ENCODE measurements at places on chromosomes 1 and 21.

DNA sequence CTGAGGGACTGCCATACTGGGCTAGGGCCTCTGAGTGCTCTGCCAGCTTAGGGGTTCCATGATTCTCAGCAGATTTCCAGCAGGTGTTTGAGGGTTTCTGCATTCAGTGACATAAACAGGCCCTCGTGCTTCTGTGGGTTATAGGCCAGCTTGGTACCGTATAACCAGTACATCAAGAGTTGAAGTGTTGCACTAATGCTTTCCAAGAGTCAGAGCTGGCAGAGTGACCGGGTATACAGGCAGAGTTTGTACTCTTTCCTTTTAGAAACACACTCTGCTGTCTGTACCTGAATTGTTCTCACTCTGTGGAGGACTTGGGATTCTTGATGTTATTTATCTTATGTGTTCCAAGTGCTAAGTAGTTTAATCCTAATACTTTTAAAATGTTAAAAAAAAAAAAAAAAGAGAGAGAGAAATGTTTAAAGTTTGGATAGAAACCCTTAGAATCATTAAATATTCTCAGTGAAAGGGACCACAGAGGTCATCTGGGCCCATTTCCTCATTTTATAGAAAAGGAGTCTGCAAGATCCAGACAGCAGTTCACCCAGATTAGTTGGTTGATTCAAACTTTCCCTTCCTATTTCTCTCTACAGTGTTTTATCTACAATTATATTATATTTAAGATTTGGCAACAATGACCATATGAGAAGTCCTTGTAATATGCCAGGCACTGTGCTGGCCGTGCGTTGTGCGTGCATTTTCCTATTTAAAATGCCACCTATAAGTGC lies 325.8 kb downstream of the KIF26B start:
- H3K4me3 ChIP-seq: no peak overlapping the region
- H3K4me1 ChIP-seq: no peaks in the 10 kb centered on the region
- no peaks in the 10 kb centered on the region for H3K27me3 ChIP-seq
- no peak for DNase-seq
- H3K36me3 ChIP-seq: no peaks in the 10 kb centered on the region
- H3K27ac ChIP-seq: no peak overlapping the region

GRCh38 chr1:180814258-180814657 lies 98.4 kb upstream of the KIAA1614 start:
- no peak overlapping the region for H3K4me3 ChIP-seq
- peaks cover 8% of the 10 kb centered on the region for H3K36me3 ChIP-seq
- no peak overlapping the region for H3K27ac ChIP-seq
- no peaks in the 10 kb centered on the region for H3K4me1 ChIP-seq
- H3K27me3 ChIP-seq: no peaks in the 10 kb centered on the region

- H3K27me3 ChIP-seq: peaks cover 4% of the 10 kb centered on the region
- H3K4me1 ChIP-seq: no peaks in the 10 kb centered on the region
- no peak overlapping the region for H3K27ac ChIP-seq
- DNase-seq: no peak
- no peaks in the 10 kb centered on the region for H3K36me3 ChIP-seq
- H3K4me3 ChIP-seq: no peak overlapping the region
Measured at GRCh38 chr21:35732788-35733187, 327.5 kb downstream of the SETD4 start.

- H3K27ac ChIP-seq: no peak overlapping the region
- H3K4me1 ChIP-seq: peaks cover 38% of the 10 kb centered on the region
- H3K36me3 ChIP-seq: no peaks in the 10 kb centered on the region
- no peak overlapping the region for H3K4me3 ChIP-seq
- no peak for DNase-seq
Measured at GRCh38 chr1:41733725-41734124, 185.0 kb downstream of the HIVEP3 start.

GRCh38 chr1:165928075-165928731 lies 100.8 kb downstream of the UCK2 start:
- DNase-seq: peak; percentile 70
- no peaks in the 10 kb centered on the region for H3K4me1 ChIP-seq
- H3K27me3 ChIP-seq: no peaks in the 10 kb centered on the region
- no peak overlapping the region for H3K4me3 ChIP-seq
- H3K36me3 ChIP-seq: no peaks in the 10 kb centered on the region

GRCh38 chr1:184442260-184442659 lies 55.4 kb downstream of the C1orf21 start:
- no peak for DNase-seq
- H3K4me3 ChIP-seq: no peak overlapping the region
- no peaks in the 10 kb centered on the region for H3K27me3 ChIP-seq
- no peaks in the 10 kb centered on the region for H3K36me3 ChIP-seq
- H3K27ac ChIP-seq: no peak overlapping the region

GRCh38 chr1:238647877-238648276 lies 738.5 kb upstream of the CHRM3 start:
- H3K27me3 ChIP-seq: no peaks in the 10 kb centered on the region
- no peak for DNase-seq
- H3K4me1 ChIP-seq: no peaks in the 10 kb centered on the region

DNA sequence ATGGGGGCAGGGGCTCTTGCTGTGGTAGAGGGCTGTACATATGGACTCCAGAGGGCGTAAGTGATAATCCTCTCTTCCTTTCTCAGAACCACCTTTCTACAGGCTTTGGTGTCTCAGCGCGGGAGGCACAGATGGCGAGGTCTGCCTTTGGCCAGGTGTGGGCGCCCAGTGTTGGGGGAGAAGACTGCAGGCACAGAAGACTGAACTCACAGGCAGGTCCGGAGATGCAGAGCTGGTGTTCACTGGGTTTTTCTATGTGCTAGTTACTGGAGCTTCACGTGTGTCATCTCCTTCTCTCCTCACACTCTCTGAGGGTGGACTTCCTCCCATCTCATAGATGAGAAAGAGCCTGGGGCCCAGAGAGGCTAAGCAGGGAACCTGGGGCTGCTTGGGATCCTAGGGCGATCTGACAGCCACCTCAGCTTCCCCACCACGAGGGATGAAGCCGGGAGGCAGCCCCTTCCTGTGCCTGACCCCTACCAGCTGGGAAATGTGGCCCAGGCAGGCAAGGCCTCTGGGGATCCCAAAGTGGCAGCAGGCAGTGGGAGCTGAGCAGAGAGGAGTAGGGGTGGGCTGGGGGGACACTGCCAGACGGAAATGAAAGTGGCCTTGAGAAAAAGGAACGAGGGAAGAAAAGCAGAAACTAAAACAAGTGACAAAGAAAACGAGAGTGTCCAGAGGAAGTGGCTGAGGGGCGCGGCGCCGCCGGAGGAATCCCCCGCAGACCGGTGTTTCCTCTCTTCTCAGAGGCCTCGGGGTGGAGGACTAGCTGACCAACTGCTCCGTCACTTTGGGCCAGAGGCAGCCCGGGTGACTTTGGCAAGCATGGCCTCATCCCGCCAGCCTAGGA lies 191.6 kb downstream of the HIVEP3 start:
- no peaks in the 10 kb centered on the region for H3K36me3 ChIP-seq
- peaks cover 45% of the 10 kb centered on the region for H3K4me1 ChIP-seq
- H3K4me3 ChIP-seq: no peak overlapping the region
- no peaks in the 10 kb centered on the region for H3K27me3 ChIP-seq
- no peak for DNase-seq

GRCh38 chr1:213245260-213245910 lies 194.3 kb downstream of the RPS6KC1 start:
- H3K36me3 ChIP-seq: peaks cover 8% of the 10 kb centered on the region
- no peak overlapping the region for H3K27ac ChIP-seq
- no peak for DNase-seq
- no peak overlapping the region for H3K4me3 ChIP-seq
- no peaks in the 10 kb centered on the region for H3K27me3 ChIP-seq

DNA sequence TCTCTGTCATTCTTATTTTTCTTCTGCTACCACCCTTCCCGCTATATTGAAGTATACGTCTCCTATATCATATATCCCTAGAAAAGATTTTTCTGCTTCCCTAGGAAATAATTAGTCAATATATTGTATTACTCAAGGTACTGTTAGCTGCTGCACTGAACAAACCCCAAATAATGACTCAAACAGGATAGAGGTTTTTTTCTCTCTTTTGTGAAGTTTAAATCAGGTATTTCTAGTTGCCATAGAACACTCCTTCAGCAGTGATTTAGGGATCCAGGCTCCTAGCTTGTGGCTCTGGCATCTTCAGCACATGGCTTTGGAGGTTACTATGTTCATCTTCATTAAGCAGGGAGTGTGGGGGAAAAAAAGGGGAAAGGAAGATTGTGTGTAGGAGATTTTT lies 18.1 kb downstream of the SYT14 start:
- no peak overlapping the region for H3K4me3 ChIP-seq
- no peaks in the 10 kb centered on the region for H3K36me3 ChIP-seq
- no peak overlapping the region for H3K27ac ChIP-seq
- no peaks in the 10 kb centered on the region for H3K4me1 ChIP-seq
- no peak for DNase-seq
- no peaks in the 10 kb centered on the region for H3K27me3 ChIP-seq

DNA sequence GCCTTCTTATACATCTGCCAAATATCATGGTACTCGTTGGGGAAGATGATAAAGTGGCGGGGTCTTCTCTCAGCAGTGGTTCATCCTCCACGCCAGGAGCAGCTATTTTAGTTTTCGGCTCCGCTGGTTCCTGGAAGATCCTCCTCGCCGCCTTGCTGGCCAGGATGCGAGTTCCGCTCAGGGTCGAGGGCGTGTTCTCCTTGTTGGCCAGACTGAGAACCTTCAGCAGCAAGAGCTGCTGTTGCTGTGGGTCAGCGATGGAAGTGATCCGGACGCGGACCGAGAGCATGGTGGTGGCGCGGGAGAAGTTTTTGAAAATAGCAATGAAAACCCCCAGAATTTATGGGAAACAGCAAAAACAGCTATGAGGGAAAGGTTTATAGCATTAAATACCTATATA lies 11.4 kb upstream of the CFAP126 start:
- no peaks in the 10 kb centered on the region for H3K36me3 ChIP-seq
- no peak for DNase-seq
- no peaks in the 10 kb centered on the region for H3K4me1 ChIP-seq

DNA sequence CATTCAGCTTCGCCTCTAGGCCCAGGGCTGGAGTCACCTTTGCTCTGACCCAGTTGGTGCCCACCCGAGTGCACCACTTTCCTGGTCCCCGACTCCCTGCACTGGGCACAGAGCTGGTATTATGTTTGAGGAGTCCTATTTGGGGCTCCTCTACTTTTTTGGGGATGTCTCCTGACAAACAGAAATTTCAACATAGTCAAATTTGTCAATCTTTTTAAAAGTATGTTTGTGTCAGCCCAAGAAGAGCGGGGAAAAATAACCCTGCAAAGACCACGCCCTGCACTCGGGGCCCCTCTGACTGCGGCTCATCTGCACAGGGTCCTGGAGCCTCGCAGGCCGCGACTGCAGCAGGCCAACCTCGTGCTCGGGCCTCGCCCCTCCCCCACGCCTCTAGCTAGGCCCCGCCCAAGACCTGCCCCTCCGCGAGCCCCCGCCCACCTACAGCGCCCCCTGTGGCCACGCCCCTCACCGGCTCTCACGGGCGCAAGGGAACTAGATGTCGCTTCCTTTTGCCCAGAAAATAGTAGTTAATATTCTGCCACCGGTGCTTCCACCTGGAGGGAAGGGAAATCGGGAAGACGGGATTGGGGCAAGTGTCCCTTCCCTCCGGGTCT lies 11.4 kb downstream of the FAM229A start:
- peak overlapping the region; percentile 52 for H3K4me3 ChIP-seq
- peaks cover 52% of the 10 kb centered on the region for H3K4me1 ChIP-seq
- H3K36me3 ChIP-seq: no peaks in the 10 kb centered on the region

- no peak overlapping the region for H3K27ac ChIP-seq
- peaks cover 13% of the 10 kb centered on the region for H3K4me1 ChIP-seq
- H3K4me3 ChIP-seq: no peak overlapping the region
- no peaks in the 10 kb centered on the region for H3K36me3 ChIP-seq
Measured at GRCh38 chr21:38241029-38241740, 15.6 kb upstream of the KCNJ15 start.

GRCh38 chr1:12085643-12086260 lies 22.6 kb downstream of the TNFRSF8 start:
- no peak overlapping the region for H3K27ac ChIP-seq
- H3K27me3 ChIP-seq: no peaks in the 10 kb centered on the region
- peaks cover 47% of the 10 kb centered on the region for H3K4me1 ChIP-seq
- H3K4me3 ChIP-seq: no peak overlapping the region

GRCh38 chr1:67679691-67680090 lies 5.3 kb upstream of the GADD45A start:
- H3K4me1 ChIP-seq: peaks cover 14% of the 10 kb centered on the region
- no peak for DNase-seq
- H3K36me3 ChIP-seq: no peaks in the 10 kb centered on the region
- H3K27me3 ChIP-seq: no peaks in the 10 kb centered on the region
- no peak overlapping the region for H3K4me3 ChIP-seq

DNA sequence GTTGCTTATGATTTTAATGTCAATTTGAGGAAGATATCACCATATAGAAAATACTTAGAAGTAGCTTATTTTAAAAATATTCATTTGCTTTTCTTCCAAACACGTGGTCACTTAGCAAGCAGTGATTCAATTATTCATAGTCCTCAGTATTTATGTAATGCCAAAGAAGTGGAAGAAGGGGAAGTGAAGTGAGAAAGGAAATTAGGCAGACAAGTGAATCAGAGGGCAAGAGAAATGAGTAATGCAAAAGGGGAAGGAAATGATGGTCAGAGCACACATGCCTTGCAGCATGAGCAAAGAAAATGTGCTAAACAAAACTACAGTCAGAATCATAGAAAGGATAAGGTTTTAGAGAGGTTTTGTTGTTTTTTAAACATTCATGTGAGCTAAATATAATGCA lies 31.8 kb downstream of the SDCCAG8 start:
- H3K36me3 ChIP-seq: peaks cover 25% of the 10 kb centered on the region
- no peaks in the 10 kb centered on the region for H3K27me3 ChIP-seq
- no peak overlapping the region for H3K27ac ChIP-seq
- DNase-seq: peak; percentile 19
- H3K4me3 ChIP-seq: no peak overlapping the region

DNA sequence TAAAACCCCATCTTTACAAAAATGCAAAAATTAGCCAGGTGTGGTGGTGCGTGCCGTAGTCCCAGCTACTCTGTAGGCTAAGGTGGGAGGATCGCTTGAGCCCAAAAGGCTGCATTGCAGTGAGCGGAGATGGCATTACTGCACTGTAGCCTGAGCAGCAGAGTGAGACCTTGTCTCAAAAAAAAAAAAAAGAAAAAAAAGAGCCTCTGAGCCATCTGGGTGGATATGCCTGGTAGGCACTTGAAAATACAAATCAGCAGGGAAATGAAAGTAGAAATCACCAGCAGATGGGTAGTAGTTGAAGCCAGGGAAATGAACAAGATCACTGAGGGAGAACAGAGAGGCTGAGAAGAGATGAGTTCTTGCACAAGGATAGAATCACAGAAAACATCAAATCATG lies 131.0 kb upstream of the HMCN1 start:
- H3K4me3 ChIP-seq: no peak overlapping the region
- H3K27ac ChIP-seq: no peak overlapping the region
- no peak for DNase-seq
- H3K27me3 ChIP-seq: no peaks in the 10 kb centered on the region
- no peaks in the 10 kb centered on the region for H3K4me1 ChIP-seq
